GM19239 (cell line): ENCODE measurements at places on chromosomes 1 and 21.

GRCh38 chr1:5725406-5725805 is 266.8 kb downstream of the NPHP4 start:
- no peak for DNase-seq

GRCh38 chr1:78005448-78005722 is 646 bp downstream of the DNAJB4 start:
- no peak for DNase-seq

DNA sequence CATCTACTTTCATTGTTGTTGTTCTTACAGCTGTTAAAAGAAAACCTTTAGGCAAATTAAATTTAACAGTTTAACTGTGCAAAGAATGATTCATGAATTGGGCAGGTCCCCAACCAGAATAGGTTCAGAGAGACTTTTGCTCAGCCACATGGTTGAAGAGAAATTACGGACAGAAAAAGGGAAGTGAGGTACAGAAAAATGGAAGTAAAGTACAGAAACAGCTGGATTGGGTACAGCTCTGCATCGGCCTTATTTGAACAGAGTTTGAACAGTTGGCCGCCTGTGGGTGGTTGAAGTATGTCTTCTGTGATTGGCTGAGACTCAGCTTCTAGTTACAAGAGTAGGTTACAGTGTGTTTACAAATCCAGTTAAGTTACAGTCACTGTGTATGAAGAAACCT is 210.1 kb downstream of the FGGY start:
- DNase-seq: no peak

DNA sequence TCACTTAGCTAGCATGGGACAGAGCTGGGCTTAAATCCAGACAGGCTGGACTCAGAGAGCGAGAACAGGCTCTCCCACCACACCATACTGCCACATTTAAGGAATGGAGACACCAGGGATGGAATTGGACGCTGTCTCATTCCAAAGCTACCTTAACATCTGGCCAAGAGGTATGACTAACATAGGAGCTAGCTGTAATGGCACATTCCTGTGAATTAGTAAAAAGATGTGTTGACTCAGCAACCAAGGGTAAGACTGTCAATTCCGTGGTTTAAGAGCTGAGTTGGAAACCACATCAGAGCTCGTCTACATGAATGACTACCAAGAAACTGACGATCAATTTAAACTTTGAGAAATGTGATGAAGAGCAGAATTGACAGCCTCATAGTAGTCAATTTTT is 8.3 kb upstream of the TNFRSF9 start:
- DNase-seq: no peak

DNA sequence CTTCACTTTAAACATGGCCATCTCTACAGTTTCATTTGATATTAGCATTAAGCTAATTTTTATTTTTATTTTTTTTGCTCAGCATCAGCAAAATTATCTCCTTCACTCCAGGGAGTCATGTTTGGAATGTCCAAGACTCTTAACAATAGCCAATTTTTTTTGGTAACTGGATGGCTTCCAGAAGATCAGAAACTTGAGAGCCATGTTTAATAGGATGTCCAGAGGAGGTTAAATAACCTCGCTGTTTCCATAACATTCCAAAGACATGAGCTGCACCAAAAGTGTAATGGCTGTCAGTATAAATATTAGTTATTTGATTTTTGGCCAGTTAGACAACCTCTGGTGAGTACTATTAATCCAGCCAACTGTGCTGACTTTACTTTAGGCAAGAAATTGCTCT is 80.7 kb downstream of the DNTTIP2 start:
- no peak for DNase-seq

- DNase-seq: no peak
Observed at GRCh38 chr1:8910331-8910730, 31.8 kb upstream of the ENO1 start.

GRCh38 chr1:235775246-235775860 is 91.4 kb downstream of the LYST start:
- DNase-seq: no peak

DNA sequence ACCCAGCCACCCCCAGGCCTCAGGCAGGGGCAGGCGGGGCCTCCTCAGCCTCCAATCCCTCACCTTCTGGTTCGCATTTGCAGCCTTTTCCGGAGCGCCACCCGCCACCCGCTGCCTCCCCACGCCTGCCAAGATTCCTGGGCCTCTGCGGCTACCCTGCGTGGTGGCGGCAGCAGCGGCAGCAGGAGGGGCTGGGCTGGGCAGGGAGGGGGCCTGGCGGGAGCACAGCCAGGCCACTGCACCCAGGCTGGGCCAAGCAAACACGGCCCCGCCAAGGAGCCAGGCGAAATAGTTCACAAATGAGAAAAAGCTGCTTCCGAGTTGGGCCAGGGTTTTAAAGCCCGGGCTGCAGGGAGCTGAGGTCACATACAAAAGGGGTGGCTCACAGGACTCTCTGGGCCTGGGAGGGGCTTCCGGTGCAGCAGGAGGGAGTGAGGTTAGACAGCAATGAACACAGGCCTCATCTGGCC is 9.8 kb downstream of the COL8A2 start:
- no peak for DNase-seq

DNA sequence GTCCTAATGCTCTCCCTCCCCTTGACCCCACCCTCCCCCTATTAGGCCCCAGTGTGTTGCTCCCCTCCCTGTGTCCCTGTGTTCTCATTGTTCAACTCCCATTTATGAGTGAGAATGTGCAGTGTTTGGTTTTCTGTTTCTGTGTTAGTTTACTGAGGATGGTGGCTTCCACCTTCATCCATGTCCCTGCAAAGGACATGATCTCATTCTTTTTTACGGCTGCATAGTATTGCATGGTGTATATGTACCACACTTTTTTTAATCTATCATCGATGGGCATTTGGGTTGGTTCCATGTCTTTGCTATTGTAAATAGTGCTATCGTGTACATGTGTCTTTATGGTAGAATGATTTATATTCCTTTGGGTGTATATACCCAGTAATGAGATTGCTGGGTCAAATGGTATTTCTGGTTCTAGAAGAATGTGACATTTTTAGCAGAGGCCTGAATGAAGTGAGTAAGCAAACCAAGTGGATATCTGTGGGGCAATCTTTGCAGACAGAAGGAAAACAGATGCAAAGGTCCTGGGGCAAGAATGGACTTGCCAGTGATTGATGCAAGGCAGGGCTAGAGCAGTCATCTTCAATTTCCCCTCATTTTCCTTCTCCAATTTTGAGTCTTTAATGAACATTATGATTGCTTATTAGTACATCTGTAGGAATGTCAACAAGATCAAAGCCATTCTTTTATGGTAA is 50.2 kb downstream of the UBE4B start:
- no peak for DNase-seq

- DNase-seq: no peak
Observed at GRCh38 chr1:184941735-184942134, 32.6 kb downstream of the NIBAN1 start.

DNA sequence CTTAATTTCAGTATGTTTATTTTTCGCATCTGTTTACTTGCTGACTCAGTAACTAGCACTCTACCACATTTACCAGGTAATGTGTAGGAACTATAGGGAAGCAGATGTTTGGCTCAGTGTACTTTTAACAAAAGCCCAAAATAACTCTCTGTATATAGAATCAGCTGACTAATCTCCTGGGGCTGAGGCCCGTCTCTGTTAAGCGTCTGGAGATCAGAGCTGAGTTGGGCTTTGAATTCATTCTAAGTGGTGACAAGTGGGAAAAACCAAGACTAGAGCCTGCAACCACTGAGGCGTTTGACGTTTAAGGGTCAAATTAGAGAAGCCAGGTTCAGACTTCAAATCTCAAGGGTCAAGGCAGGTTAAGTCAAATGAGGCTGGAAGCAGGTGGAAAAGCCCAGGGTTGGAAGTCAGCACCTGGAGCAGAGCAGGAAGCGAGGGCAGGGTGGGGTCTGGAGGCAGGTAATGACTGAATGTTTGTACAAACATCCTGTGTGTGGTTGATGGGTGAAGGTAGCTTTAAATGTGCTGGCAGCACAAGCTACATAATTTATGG is 56.8 kb upstream of the LYST start:
- DNase-seq: no peak

DNA sequence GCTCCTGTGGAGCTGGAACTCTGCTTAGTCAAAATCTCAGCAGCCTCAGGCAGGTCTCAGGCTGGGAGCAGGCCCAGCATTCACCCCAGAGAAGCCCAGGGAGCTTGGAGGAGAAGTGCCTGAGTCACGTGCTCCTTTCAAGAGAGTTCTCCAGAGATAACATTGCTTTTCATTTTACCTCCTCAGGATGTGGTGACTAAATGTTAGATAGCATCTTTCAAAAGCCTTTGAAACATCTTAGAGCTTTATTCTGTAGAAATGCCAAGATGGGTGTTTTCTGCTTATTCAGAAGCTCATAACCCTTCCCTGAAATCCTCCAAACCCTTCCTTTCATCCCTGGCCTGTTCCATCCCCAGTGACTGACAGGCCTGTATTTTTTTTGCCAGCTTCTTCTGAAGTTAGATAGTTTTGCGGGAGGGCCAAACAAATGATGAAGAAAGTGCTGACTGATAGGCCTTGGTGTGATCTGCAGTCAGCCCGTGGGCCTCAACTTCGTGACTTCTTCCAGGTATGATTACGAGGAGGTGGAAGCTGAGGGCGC is 58.0 kb downstream of the PGM1 start:
- no peak for DNase-seq

- DNase-seq: no peak
Observed at GRCh38 chr1:219713981-219714381, 101.1 kb upstream of the ZC3H11B start.

GRCh38 chr21:44778499-44778911 is 23.1 kb downstream of the UBE2G2 start:
- DNase-seq: no peak

GRCh38 chr1:98754176-98754575 is 92.7 kb downstream of the SNX7 start:
- DNase-seq: no peak
